ENCODE measurements at places on chromosomes 2 and 18.

DNA sequence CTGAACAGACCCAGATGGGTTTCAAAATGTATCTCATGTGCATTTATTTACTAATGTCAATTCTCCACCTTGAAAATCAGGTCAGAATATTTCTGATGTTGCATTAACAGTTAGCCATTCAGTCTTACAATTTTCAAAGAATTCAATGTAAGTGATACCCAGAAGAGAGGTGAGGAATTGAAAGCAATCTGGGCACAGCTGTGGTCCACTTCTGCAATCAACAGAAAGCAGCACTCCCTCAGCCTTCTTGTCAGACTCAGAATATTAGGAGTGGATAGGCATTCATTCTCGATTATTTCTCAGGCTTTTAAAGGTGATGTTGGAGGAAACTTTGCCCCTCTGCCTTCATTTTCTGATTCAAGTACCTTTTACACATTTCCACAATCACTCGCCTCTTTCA lies 15.7 kb downstream of the CCL20 start:
- DNase-seq = no peak

DNA sequence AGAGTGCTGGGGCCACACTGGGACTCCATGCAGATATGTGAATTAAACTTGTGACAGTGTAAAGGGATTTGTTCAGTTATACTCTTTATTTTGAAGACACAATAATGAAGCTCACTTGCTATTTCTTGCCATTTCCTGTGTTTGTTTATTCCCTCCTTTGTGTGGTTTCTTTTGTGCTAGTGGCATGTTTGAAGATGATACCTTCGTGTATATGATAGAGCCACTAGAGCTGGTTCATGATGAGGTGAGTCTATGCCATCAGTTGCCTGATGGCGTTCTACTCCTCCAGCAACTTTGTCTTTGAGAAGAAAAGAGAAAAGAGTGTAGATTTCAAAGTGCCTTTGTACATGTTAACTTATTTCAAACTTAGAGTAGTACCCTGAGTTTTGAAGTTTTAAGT lies 99.2 kb upstream of the FAM237A start:
- no peak for DNase-seq

GRCh38 chr2:56271275-56271674 lies 87.5 kb downstream of the CCDC85A start:
- no peak for DNase-seq

- DNase-seq = no peak
These were observed 103.0 kb downstream of the HNRNPLL start for GRCh38 chr2:38499548-38500282.

DNA sequence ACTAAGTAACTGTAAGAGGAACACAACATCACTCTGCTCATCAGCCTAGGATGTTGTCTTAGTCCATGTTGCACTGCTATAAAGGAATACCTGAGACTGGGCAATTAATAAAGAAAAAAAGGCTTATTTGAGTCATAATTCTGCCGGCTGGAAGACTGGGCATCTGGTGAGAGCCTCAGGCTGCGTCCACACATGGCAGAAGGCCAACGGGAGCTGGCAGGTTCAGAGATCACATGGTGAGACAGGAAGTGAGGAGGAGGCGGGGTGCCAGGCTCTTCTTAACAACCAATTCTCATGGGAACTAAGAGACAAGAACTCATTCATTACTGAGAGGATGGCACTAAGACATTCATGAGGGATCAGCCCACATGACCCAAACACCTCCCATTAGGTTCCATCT lies 46.8 kb downstream of the EPG5 start:
- no peak for DNase-seq

DNA sequence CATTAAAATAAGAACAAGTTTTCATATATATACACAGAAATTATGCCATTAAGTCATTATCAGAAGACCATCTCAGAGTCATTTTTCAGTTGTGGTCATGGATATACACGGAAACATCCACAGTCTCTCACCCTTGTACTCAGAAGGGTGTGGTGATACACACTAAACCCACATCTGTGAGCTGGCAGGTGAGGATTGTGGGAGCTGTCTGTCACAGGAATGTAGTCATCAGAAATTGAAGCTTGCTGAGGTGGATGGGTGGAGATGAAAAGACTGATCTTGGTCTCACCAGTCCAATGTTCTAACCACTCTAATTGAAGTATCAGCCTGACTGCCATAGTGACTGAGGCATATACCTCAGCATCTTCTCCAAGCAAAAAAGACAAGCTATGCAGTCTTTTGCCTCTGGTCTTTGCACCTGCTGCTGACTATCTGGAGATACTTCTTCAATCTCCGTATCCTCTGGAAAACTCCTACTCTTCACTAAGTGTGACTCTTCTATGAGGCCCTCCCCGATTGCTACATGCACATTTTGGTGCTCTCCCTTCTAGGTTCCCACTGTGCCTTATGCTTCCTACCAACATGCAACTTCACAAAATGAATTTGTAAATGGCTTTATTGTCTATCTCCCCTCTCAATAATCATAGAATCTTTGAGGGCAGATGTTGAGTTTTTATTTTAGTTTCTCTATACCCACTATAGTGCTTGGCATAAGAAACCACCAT lies 232.8 kb downstream of the DYM start:
- no peak for DNase-seq

- no peak for DNase-seq
These were observed 24.0 kb downstream of the PPM1B start for GRCh38 chr2:44192646-44193045.

- no peak for DNase-seq
These were observed 123.1 kb downstream of the KYNU start for GRCh38 chr2:143000599-143000998.

- no peak for DNase-seq
These were observed 33.2 kb upstream of the YES1 start for GRCh38 chr18:845152-845819.

DNA sequence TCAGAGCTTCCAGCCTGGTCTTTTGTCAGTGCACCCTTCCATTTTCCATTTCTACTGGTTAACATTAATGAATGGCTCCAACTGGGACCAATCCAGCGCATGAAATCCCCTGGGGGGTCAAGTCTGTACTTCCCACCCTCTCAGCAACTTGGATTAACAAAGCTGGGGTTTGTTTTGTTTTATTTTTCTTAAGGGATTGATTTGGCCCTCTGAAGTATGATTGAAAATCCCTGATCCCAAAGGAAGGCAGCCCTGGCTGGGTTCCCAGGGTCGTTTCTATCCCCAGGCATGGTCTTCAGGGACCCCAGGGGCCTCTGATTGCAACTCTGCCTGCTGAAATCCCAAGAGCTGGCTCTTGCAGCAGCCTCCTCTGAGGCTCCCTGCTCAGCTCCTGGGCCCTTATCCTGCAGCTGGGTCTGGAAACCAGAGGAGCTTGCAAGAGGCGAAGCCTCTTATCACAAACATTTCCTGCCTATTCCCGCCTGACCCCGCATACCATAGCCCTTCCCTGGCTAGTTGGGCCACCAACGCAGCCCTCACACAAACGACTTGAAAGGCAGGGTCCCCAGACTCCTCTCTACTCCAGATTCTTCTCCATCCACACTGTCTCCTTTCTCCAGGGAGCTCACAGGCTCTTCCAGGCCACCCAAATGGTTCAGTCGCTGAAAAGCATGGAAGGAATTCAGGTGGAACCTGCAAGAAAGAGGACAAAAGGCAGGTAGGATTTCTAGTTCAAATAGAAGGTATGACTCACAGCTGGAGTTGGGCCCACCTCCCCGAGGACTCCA lies 109.7 kb upstream of the PKDCC start:
- DNase-seq = no peak

- no peak for DNase-seq
These were observed 112.8 kb upstream of the TMEFF2 start for GRCh38 chr2:192307530-192307929.

GRCh38 chr2:47014564-47015051 lies 99.0 kb upstream of the MCFD2 start:
- DNase-seq = no peak

DNA sequence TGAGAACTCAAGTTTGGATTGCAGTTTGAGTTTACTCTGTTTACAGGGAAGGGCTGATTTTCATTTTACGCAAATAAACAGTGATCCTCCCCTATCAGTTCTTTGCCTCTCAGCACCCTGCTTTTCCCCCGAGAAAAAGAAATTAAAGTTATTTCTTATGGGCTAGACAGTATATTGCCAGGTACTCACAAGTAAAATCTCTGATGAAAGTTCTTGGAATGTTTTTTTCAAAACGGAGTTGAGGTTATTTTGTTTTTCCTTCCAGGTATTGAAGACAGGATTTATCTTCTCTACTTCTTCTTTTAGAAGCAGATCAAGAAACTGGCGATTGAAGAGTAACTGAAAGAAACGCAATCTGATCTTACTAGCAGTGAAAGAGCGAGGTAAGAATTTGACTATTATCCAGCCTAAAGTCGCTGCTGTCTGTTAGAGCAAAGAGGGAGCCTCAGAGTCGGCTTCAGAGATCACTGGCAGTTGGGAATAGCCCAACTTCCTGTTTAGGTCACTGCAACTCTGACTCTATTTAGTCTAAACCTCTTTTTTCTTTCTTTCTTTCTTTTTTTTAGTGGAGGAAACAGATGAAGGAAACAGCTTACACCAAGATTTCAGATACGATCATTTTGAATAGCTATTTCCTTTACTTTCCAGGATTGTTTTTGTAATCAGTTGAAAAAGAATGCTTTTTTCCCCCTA lies at the start of gene TFPI:
Gene TFPI (minus strand): TSS at position 425 of the 693 bp plus-strand sequence. CDS start 50,667 bp downstream, outside the sequence.
- DNase-seq = peak; percentile 73

DNA sequence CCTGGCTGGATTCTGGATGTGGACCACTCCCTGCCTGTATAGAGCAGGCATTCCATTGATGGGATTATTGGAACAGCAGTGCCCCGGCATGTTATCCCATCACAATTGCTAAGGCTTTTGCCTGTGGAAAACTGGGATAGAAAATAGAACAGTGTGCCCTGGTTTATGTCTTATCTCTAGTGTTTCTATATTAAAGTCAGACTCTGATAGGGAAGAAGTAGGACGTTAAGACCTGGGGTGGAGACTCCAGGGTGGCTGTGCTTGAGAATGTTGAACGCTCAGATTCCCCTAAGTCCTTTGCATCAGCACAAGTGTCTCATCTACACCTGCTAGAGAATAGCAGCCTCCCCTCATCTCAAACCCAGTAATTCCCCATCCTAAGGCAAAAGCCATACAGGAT lies 10.8 kb upstream of the NETO1 start:
- no peak for DNase-seq

- no peak for DNase-seq
These were observed 12.3 kb downstream of the EN1 start for GRCh38 chr2:118834901-118835745.

DNA sequence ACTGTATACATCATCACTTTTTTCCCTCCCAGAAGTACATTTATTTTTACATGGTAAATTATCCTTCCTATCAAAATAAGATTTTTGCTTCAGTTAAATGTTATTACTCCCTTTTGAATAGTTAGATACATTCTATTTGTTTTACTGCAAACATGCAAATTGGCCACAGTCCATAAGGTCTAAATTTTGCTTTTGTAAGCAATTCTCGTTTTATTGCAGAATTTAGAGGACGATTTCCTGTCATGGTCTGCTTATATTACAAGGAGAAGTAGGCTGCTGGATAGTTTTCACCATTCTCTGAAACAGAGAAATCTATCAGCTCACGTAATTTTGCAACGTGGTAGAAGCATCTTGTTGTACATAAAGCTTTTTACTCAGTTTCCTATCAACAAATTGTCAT lies 1632.5 kb downstream of the LRP1B start:
- DNase-seq = no peak

- no peak for DNase-seq
These were observed 16.7 kb upstream of the PLEKHM3 start for GRCh38 chr2:208042041-208042440.

GRCh38 chr18:5049124-5049523 lies 147.9 kb downstream of the AKAIN1 start:
- no peak for DNase-seq

- DNase-seq = no peak
These were observed 27.5 kb upstream of the HPCAL1 start for GRCh38 chr2:10274983-10275802.

DNA sequence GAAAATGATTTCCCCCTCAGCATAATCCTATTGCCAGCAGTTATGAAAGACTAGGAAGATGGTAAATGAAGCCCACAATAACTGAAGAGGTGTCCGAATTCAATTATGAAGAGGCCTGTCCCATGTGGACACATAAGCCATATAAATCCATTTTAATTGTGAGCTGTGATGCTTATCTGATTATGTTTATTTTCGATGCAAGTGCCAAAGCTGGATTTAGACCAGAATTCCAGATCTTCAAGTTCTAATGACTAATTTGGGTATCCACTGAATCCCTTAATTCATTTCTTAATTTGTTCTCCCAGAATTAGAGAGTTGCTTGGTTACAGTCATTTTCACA lies 24.5 kb downstream of the SPATS2L start:
- no peak for DNase-seq

GRCh38 chr2:897091-897490 lies 53.6 kb upstream of the SNTG2 start:
- DNase-seq = no peak

- no peak for DNase-seq
These were observed 75.5 kb upstream of the CCDC68 start for GRCh38 chr18:55034742-55035141.

DNA sequence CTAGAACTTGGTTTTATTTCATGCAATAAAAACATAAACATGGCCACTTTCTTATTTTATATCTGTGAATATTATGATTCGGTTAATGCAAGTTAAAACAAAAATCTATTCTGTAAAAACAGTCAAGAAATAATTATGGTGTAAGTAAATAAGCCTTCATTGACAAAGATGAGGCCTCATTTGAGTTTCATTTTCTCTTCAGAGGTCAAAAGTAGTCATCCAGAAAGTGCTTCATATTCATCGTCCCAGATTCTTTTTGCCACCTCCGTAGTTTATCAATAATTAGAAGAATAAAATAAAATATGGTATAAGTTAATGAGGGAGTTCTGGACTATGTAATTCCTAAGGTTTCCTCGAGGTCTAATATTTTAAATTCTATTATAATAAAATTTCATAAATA lies 19.4 kb upstream of the HNRNPA3 start:
- no peak for DNase-seq

DNA sequence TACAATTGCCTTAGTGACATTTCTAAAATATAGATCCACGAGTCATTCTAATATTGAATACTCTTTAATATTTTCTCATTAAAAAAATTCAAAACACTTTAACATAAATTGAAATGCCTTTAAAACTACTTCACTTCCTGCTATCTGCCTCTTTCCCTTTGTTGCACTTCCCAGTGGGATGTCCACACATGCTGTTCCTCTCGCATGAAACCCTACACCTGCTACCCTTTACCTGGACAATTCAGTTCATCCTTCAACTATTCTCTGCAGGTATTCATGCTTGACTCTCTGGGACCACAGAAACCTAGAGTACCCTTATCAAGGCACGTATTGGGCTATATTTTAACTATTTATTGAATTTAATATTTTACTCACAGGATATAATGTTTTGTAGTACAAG lies 373.3 kb upstream of the GALNT5 start:
- no peak for DNase-seq

DNA sequence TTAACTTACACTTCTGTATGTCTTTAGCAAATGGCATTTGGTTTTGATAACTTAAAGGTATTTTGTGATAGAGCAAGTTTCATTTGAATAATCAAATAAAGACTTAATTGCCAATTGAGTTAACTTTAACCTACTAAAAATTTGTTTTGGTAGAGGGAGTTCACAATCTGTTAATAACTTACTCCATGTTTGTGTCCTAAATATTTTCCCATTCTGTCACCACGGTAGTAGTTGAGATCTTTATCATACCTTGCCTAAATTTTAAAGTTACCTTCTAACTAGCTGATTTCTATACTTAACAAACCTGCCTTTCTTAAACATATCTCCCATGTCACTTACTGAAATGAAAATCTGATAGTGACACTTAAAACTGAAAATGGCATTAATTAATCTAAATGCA lies 127.1 kb downstream of the TMEFF2 start:
- no peak for DNase-seq

GRCh38 chr2:74540291-74540690 lies 10.6 kb downstream of the HTRA2 start:
- no peak for DNase-seq
